ENCODE measurements at places on chromosomes 16 and 17.

DNA sequence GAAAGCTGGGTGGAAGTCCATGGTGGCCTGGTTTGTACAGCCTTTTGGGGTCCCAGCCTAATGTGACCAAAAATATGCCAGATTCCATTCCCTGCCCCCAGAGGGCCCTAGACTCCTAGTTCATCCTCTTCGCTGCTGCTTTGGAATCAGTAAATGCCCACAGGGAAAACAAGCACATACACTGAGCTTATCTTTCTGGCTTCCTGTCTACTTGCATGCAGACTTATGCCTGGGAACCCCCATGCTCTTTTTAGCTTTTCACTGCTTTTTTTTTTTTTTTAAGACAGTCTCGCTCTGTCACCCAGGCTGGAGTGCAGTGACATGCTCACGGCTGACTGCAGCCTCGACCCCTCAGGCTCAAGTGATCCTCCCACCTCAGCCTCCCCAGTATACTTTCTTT is 6.2 kb upstream of the CD300LG start:
- DNase-seq: no peak

DNA sequence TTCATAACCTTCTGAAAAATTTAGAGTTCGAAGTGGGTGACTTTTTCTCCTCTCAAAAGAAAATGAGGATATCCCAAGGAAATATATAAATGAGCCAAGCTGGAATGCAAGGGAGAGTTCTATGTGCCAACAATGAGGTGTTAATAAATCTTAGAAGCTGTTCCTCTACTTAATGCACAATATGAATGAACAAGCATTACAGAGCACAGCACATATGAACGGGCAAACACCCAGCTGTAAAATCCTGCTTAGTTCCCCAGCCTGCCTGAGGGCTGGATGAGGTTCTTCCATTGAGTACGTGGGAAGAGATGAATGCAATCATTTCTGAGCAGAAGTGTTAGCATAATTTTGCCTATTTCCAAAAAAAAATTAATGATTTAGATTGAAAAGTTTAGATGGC is 58.1 kb downstream of the WDR59 start:
- DNase-seq: no peak

- peak; percentile 84 for DNase-seq
Measured at GRCh38 chr16:81723098-81723723, 55.9 kb upstream of the PLCG2 start.

- peak; percentile 81 for DNase-seq
Measured at GRCh38 chr17:45302649-45303173, 14.1 kb downstream of the MAP3K14 start.

GRCh38 chr17:2701996-2702741 is 9.4 kb downstream of the CLUH start:
- no peak for DNase-seq

DNA sequence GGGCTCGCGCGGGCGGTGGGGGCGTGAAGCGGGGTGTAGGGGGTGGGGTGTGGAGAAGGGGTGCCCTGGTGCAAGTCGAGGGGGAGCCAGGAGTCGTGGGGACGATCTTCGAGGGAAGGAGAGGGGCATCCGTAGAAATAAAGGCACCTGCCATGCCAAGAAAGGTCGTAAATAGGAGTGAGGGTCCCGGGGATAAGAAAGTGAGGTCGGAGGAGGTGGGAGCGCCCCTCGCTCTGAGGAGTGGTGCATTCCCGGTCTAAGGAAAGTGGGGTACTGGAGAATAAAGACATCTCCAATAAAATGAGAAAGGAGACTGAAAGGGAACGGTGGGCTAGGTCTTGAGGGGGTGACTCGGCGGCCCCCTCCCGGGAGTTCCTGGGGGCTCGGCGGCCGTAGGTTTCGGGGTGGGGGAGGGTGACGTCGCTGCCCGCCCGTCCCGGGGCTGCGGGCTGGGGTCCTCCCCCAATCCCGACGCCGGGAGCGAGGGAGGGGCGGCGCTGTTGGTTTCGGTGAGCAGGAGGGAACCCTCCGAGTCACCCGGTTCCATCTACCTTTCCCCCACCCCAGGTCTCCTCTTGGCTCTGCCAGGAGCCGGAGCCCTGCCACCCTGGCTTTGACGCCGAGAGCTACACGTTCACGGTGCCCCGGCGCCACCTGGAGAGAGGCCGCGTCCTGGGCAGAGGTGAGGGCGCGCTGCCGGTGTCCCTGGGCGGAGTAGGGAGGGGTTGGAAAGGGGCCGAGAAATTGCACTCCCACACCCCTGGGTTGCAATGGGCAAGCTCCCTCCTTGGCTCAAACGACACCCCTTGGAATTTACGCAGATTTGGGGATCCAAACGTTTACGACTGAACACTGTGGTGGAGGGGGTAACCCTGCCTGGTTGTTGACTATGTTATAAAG is 888 bp downstream of the CDH1 start:
- no peak for DNase-seq

GRCh38 chr17:64185101-64185500 is 55.2 kb upstream of the ERN1 start:
- DNase-seq: no peak

GRCh38 chr16:3091551-3091950 is 7.5 kb downstream of the ZSCAN10 start:
- DNase-seq: no peak

GRCh38 chr17:45342306-45342705 is 25.5 kb upstream of the MAP3K14 start:
- no peak for DNase-seq

- DNase-seq: no peak
Measured at GRCh38 chr17:50986989-50987660, 121.0 kb upstream of the TOB1 start.

DNA sequence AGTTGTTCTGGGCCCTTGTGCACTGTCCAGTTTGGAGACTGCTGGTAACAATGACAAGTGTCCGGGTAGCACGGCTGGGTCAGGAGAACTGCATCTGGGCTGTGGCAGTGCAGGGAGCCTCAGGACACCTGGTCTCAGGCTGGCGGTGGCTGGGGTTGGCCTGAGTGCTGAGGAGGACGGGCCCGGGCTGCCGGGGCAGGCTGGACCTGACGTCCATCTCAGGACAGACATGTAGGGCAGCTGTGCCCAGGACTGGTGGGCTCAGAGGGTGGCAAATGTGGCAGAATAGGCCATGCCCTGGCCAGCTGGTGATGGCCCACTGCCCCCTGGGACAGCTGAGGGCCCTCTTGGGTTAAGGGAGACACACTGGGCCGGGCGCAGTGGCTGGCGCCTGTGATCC is 4.2 kb upstream of the NLRC3 start:
- DNase-seq: no peak

GRCh38 chr17:3556916-3557767 is 470 bp downstream of the TRPV3 start:
- peak; percentile 44 for DNase-seq

- no peak for DNase-seq
Measured at GRCh38 chr17:73503560-73503959, 140.7 kb downstream of the SDK2 start.

GRCh38 chr17:64309710-64310109 is 46.6 kb upstream of the TEX2 start:
- no peak for DNase-seq

- DNase-seq: no peak
Measured at GRCh38 chr16:82481455-82481854, 145.3 kb upstream of the CDH13 start.

- no peak for DNase-seq
Measured at GRCh38 chr17:53391197-53391596, 431.5 kb upstream of the KIF2B start.

DNA sequence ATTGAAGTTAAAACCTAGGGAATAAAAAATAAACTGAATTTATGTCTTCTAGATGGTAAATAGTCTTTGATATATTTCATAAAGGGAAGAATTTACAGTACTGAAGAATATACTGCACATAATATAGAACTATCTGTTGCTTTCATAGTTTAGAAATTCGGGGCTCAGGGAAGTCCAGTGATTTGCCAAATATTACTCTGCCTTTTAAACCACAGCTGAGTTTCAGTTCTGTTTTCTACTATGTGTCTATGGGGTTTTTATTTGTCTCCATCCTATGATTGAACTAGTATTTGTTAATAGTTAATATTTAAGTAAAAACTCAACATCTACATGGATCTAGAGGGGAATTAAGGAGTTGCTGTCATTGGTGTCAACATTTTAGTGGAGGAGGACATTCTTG is 715.0 kb upstream of the CDH8 start:
- no peak for DNase-seq

DNA sequence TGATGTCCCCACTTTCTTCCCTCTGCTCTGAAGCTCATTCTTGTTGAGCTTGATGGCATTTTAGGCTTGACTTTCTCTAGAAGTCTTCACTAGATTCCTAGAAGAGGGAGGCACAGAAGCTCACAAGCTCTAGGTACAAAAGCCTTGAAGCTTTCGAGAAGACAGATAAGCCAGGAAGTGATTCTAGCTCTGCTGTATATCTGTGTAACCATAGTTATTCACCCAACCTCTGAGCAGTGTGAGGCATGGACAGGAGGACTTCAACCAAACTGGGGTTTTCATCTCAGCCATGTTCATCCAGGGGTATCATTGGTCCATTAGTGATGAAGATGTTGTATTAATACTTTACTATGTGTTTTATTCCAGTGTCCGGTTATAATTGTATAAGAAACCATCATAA is 299.7 kb downstream of the CDH13 start:
- DNase-seq: no peak

DNA sequence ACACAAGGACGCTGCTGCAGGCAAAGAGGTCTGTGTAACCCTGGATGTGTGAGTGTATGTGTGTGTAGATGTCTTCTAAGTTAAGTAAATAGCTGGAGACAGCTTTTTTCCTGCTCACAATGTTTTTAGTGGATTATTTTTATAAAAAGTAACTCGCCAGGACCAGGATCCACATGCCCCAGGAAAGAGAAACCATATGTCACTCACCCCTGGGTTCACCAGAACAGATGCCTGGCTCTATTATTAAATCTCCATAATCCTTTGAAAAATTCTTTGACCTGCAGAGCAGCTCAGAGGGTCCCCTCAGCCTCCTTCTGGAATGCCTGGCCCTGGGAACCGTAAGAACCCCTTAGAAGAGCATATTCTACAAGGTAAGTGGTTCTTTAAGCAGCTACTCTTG is 18.0 kb downstream of the ABCC12 start:
- DNase-seq: no peak

DNA sequence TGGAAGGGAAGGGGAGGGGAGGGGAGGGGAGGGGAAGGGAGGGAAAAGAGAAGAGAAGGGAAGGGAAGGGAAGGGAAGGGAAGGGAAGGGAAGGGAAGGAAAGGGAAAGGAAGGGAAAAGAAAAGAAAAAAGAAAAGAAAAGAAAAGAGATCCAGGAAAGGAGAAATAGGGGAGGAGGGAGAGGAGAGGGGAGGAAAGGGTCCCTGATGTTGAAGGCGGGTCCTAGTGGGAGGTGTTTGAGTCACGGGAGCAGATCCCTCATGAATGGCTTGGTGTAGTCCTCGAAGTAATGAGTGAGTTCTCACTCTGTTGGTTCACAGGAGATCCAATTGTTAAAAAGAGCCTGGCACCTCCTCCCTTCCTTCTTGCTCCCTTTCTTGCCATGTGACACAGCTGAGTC is 6.9 kb upstream of the USP31 start:
- no peak for DNase-seq

DNA sequence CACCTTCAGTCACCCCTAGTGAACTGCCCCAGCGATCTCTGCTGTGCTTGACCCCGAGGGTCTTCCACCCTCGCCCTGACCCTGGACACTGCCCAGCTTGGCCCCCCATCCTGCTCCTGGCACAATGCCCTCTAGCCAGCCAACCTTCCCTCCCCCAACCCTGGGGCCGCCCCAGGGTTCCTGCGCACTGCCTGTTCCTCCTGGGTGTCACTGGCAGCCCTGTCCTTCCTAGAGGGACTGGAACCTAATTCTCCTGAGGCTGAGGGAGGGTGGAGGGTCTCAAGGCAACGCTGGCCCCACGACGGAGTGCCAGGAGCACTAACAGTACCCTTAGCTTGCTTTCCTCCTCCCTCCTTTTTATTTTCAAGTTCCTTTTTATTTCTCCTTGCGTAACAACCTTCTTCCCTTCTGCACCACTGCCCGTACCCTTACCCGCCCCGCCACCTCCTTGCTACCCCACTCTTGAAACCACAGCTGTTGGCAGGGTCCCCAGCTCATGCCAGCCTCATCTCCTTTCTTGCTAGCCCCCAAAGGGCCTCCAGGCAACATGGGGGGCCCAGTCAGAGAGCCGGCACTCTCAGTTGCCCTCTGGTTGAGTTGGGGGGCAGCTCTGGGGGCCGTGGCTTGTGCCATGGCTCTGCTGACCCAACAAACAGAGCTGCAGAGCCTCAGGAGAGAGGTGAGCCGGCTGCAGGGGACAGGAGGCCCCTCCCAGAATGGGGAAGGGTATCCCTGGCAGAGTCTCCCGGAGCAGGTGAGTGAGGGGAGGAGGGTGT is at the start of gene TNFSF13:
Gene TNFSF13, plus strand, starts transcription at position 207 of the 776 bp plus-strand sequence. Its CDS starts 290 bp downstream, at position 497.
- DNase-seq: peak; percentile 60

- no peak for DNase-seq
Measured at GRCh38 chr16:8679151-8679550, 4.7 kb downstream of the ABAT start.

DNA sequence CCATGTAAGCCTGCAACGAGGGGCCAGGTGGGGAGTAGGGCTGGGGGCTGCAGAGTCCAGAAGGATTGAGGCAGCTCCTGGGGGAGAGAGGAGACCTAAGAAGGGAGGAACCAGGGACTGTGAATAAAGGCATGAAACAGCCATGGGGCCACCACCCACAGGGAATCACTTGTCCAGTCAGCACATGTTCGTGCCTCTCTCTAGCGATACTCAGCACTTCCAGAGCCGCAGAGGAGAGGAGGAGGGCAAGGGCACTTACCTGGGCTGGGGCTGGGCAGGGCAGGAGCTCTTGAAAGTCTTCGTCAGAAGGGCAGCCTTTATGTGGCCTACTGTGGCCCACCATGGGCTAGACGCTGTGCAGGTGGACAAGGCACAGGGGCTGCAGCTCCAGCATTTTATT is 24.2 kb downstream of the CACNA1G start:
- no peak for DNase-seq

DNA sequence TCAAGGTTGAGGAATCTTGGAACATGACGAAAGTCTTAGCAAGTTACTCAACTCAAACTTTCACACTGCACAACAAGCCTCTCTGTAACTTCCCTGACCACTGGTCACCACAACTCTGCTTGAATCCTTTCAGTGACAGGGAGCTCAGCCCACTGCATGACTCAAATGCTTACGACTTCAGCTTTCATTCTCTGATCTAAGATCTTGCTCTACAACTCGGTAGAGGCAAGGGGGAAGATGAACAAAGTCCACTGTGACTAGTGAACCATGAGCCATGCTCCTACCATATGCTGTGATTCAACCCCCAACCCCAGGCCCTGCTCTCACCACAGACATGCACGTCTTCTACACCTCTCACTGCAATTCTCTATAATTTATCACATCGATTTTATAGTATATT is 160.9 kb downstream of the SLC39A11 start:
- DNase-seq: no peak

GRCh38 chr16:89918453-89919347 is at the start of gene MC1R:
MC1R (plus strand) TSS chr16:89918862; CDS start chr16:89919259, 397 bp downstream.
- peak; percentile 60 for DNase-seq

GRCh38 chr17:47738178-47738577 is 5.1 kb downstream of the TBX21 start:
- no peak for DNase-seq

Data from B cell (primary cell).